ENCODE measurements at places on chromosomes 13 and 19.

DNA sequence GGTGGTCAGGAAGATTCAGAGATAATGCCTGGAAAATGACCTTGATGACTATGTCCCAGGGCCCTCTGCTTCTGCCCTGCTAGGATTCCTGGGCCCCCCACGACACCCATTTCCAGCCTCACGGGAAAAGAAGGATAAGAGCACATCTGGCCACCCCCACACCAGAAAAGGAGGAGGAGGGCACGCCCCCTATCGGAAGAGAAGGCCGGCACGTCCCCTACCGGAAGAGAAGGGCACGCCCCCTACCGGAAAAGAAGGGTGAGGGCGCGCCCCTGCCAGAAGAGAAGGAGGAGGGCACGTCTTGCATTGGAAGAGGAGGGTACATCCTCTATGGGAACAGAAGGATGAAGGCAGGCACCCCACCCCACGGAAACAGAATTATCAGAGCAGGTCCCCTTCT lies 84.3 kb downstream of the IER2 start:
- DNase-seq = no peak

DNA sequence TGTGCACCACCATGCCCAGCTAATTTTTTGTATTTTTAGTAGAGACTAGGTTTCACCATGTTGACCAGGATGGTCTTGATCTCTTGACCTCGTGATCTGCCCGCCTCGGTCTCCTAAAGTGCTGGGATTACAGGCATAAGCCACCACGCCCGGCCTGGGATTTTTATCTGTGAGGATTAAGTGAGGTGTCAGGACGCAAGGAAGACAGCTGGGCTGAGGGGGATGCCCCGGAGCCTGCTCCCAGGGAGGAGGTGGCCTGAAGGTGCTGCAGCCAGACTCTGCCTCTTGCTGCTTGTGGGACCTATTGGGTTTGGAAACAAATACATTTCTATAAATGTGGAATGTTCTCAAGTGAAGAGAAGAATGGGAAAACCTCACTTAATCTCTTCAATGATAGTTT lies 131.6 kb downstream of the OLFM4 start:
- DNase-seq = no peak

DNA sequence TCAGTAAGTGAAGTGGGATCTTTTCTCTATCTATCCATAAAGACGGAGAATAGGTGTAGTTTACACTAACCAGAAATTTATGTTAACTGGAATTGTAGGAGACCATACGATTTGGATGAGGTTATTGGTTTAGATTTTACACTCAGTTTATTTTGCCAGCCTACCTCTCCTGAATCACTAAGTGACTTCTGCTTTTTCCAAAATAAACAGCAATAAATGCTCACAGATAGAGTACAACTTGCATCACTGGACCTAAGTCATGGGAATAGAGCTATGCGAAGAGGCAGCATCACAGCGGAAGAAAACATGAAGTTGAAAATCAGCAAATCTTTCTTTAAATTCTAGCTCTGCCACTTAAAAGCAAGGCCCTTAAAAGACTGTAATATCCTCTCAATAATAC lies 781.0 kb downstream of the LIG4 start:
- DNase-seq = no peak

DNA sequence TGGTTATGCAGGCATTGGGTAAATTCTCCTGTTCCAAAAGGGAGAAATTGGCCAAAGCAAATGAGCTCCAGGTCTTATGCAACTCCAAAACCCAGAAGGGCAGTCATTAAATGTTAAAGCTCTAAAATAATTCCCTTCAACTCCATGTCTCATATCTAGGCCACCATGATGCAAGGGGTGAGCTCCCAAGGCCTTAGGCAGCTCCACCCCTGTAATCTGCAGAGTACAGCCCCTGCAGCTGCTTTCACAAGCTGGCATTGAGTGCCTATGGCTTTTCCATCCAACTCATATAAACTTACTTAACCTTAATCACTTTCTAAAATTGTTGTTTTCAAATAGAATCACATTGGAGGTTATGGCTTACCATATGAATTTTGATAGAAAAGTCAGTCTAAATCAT lies 44.7 kb upstream of the ZNF429 start:
- DNase-seq = no peak

GRCh38 chr13:91802957-91803356 lies 404.5 kb downstream of the GPC5 start:
- DNase-seq = no peak

DNA sequence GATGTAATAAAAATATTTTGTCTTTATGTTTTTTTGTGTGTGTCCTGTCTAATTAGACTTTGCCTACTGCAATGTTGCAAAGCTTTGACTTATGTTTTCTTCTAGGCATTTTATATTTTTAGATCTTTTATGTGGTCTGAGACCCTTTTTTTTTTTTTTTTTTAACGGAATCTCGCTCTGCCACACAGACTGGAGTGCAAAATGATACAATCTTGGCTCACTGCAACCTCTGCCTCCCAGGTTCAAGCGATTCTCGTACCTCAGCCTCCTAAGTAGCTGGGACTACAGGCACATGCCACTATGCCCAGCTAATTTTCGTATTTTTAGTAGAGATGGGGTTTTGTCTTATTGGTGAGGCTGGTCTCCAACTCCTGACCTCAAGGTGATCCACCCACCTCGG lies 8.5 kb upstream of the ZNF304 start:
- DNase-seq = no peak

DNA sequence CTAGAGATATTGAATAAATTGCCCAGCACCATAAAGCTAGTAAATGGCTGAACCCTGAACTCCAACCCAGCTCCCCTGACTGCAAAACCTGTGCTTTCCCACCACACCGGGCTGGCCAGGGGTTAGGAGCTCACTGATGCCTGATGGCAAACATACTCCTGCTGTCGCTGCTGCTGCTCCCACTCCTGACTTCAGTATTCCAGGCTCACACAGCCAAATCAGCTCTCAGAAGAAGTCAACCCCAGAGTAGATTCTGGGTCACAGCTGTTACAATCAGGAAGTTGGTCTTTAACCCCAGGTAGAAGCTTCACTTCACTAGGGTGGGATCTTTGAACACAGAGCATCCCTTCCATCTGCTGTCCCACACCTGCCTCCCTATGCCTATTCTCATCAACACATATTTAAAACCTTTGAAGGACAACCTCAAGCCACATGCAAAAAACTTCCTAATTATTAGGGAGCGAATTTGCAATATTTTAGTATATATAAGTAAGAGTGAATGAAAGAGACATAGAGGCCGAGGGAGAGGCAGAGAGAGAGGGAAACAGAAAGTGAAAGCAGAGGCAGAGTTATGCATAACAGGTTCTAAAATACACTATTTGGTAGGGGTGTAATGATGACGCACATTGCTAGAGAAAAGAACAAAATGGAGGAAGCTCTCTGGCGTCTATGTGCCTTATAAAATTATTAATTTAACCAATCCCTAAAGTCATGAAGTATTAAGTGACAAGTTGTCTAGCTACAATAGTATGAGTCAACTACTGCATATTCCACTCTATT lies 99.4 kb upstream of the SERP2 start:
- DNase-seq = no peak

GRCh38 chr13:35198613-35199200 lies 256.6 kb downstream of the NBEA start:
- DNase-seq = no peak

- DNase-seq = no peak
These were observed 45.3 kb downstream of the KLF2 start for GRCh38 chr19:16369664-16370576.

DNA sequence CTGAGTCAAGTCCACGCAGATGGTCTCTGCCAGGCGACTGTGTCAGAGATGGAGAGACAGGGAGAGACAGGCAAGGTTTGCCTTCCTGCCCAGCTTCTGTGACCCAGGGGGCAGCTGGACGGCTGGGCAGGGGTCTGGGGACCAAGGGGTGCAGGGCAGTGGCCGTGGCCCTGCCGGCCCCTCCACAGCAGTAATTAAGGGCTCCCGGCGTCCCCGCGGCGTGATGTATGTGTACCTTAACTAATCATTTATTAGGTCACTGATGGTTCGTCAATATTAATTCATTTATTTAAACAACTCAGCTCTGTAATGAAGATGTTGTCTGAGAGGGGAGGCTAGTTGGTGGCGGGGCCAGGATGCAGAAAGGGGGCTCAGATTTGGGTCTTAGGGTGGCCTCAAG lies 28.6 kb upstream of the TCF3 start:
- DNase-seq = no peak

DNA sequence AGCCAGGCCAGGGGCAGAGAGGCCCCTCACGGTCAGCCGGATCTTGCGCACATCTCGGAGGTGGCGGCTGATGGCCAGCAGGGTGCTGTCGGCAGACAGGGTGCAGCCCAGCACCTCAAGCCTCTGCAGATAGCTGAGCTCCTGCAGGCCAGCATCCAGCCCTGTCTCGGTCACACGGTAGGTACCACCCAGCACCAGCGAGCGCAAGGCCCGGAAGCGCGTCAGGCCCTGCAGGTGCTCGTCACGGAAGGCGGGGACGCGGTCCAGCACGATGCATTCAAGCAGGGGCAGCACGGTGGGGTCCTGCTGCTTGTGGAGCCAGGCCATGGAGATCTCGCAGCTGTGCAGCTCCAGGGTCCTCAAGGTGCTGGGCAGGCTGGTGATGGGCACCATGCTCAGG lies 7.7 kb downstream of the FBXL12 start:
- DNase-seq = no peak

DNA sequence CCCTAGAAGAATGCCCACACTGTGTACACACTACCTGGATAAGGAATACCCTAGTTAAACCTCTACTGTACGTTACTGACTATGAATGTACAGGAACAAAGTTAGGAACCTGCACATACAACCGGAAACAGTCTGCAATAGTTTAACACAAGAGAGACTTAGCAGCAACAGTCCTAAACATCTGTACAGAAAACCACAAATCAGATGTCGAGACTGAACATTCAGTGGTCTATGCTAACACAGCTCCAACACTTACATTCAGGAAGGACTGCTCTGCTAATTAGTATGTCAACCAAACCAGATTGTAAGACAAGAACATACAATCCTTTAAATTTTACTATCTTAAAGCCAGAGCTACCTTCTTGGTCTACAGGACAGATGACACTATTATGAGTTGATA lies 104.9 kb downstream of the ZNF429 start:
- no peak for DNase-seq

DNA sequence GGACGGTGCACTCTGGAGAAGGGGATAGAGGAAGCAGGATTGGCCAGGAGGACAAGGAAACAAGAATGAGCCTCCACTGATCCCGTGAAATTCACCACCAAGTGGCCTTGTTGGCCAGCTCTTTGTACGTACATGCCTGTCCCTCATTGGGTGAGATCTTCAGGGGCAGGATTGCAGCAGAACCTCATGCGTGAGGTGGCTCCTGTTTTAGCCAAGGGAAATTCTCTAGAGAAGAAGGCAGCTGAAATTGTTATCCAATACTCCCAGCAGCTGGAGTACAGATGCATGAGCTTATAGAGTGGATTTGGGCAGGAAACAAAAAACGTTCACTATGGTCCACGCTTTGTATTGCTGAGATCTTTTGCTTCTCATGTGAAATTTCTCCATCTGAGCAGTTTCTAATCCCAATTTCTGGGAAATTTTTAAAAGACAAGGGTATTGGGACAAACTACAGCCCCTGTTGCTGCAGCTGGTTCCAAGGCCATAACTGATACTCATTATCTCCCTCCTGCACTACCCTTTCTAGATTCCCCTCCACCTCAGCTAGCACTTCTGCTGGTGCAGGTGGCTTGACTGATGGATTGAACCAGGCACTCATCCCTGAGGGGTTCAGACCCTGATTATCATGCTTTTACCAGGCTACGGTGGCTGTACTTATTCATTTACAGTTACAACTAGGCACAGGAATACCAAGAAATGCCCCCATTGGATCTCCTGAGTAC lies 3.9 kb upstream of the RNF6 start:
- DNase-seq = no peak

GRCh38 chr13:113393563-113394338 lies 29.8 kb upstream of the GRTP1 start:
- peak; percentile 92 for DNase-seq

- DNase-seq = no peak
These were observed 87.3 kb upstream of the ABCC4 start for GRCh38 chr13:95388420-95389079.

GRCh38 chr19:11570039-11570462 lies 7.4 kb downstream of the ACP5 start:
- DNase-seq = no peak

DNA sequence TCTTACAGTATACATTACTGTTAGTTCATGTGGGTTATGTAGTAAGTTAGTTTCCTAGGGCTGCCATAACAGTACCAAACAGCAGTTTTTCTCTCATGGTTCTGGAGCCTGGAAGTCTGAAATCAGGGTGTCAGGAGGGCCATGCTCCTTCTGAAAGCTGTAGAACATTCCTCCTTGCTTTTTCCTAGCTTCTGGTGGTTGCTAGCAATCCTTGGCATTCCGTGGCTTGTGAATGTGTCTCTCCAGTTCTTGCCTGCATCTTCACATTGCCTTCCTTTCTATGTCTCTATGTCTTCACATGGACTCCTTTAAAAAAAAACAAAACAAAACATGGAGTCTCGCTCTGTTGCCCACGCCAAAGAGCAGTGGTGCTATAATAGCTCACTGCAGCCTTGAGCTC lies 95.4 kb downstream of the WDFY2 start:
- DNase-seq = no peak

DNA sequence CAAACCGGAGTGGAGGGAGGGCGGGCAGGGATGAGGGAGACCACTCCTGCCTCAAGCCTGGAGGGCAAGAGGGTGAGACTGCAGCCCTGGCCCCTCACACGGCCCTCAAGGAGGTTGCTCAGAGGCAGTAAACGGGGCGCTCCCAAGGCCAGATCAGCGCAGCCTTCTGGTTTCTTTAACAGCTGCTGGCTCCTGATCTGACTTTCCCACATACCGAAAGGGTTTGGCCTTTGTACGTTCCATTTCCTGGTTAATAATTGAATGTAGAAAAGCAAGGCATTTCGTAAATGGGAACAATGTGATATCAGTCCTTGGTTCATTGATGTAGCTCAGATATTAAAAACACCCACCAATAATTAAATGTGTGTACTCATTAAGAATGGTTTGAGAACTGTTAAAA lies 71.5 kb downstream of the GGACT start:
- DNase-seq = no peak

- DNase-seq = no peak
These were observed 37.7 kb upstream of the PDCD5 start for GRCh38 chr19:32543115-32543900.

DNA sequence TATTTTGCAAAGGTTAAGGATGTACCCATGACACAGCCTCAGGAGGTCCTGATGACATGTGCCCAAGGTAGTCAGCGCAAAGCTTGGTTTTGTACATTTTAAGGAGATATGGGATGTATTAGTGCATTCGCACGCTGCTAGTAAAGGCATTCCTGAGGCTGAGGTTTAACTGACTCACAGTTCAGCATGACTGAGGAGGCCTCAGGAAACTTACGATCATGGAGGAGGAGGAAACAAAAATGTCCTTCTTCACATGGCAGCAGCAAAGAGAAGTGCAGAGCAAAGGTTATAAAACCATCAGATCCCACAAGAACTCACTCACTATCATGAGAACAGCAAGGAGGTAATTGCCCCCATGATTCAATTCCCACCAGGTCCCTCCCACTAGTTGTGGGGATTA lies 1017.4 kb downstream of the EFNB2 start:
- no peak for DNase-seq

GRCh38 chr13:23558675-23559536 lies 11.3 kb upstream of the TNFRSF19 start:
- no peak for DNase-seq
